ENCODE measurements at places on chromosomes 2 and 18. TPM values are rescaled to one million over a fixed set of nuclear protein-coding genes. Genes with fewer than 3 reads are reported as not detected.

DNA sequence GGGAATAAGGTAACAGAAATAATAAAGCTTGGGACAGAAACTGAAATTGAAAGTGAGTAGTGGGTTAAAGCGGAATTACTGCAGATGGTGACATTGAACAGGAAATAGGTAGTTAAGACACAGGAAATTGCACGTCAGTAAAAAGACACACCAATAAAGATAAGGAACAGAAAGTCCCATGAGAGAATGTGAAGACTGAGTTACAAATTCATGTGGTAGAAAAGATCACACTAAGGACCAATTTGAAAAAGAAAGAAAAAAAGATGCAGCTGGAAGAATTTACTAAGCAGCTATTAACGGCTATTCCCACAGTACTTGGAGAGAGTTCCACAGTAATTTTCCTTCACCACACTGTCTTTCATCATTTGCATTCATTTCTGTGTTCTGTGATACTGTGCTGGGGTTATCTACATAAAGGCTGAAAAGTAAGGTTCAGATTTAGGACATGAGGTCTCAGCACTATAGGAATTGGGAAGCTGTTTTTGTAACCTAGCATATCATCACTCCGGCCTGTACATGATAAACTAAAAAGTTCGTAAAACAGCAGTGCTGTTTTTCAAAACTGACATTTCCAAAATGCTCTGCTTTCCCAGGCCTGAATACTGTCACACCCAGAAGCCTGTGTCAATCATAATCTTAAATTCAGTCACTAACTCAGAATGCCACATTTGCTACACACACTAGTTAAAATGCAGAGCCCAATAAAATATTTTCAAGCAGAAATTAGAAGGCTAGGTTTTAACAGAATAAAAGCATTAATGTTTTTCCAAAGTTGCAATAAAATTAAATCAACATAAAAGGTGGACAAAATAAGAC is 42.9 kb downstream of the SRBD1 start:
- H3K27me3 ChIP-seq = no peaks in the 10 kb centered on the region
- peaks cover 3% of the 10 kb centered on the region for H3K4me1 ChIP-seq
- H3K27ac ChIP-seq = peak overlapping the region; percentile 46

- H3K27me3 ChIP-seq = no peaks in the 10 kb centered on the region
- H3K36me3 ChIP-seq = no peaks in the 10 kb centered on the region
- no peak overlapping the region for H3K4me3 ChIP-seq
- no peak for DNase-seq
Measured at GRCh38 chr2:56325661-56326345, 142.0 kb downstream of the CCDC85A start.

DNA sequence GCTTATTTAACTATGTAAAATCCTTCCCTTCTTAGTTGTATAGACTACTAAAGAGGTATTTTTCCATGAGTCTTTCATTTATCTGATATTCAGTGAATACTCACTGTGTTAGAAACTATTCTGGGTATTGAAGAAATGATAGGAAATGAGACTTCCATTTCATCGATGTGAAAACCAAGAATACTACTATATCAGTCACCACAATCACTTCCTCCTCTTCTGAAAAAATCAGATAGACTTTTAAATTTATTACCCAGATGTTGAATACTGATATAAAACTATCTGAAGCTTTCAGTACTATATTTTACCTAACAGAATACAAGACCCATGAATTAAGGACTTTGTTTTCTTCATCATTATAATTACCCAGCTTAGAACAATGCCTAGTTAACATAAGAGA is 1801.1 kb upstream of the CELF4 start:
- no peaks in the 10 kb centered on the region for H3K36me3 ChIP-seq
- H3K27me3 ChIP-seq = no peaks in the 10 kb centered on the region
- H3K4me1 ChIP-seq = no peaks in the 10 kb centered on the region
- no peak for DNase-seq

- no peaks in the 10 kb centered on the region for H3K4me1 ChIP-seq
- no peak overlapping the region for H3K4me3 ChIP-seq
- H3K27ac ChIP-seq = no peak overlapping the region
- H3K36me3 ChIP-seq = no peaks in the 10 kb centered on the region
Measured at GRCh38 chr2:149658553-149658952, 71.0 kb upstream of the MMADHC start.

DNA sequence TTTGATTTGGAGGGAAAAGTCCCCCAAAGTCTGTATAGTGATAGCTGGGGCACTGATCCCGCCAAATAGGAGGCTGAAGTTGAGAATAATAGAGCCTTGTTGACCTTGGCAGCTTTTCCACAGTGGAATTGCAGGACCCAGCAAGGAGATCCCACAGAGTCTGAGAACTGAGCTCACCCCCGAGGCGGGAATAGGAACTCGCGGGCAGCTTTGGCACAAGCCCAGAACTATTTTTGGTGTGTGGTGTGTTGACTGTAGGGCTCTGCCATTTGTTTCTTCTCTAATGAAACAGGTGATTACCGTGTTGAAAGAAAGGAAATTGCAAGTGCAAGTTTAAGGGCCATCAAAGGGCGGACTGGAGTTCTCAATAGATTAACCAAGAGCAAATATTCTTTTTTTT is 34.0 kb downstream of the SH3RF3 start:
- DNase-seq = no peak
- H3K27me3 ChIP-seq = no peaks in the 10 kb centered on the region
- peaks cover 4% of the 10 kb centered on the region for H3K4me1 ChIP-seq
- no peak overlapping the region for H3K27ac ChIP-seq
- H3K4me3 ChIP-seq = no peak overlapping the region

GRCh38 chr2:171430516-171431410 is 3.0 kb downstream of the METTL8 start:
- no peaks in the 10 kb centered on the region for H3K27me3 ChIP-seq
- no peak overlapping the region for H3K27ac ChIP-seq
- no peak overlapping the region for H3K4me3 ChIP-seq
- no peak for DNase-seq

- no peaks in the 10 kb centered on the region for H3K36me3 ChIP-seq
- no peak overlapping the region for H3K27ac ChIP-seq
- H3K4me1 ChIP-seq = no peaks in the 10 kb centered on the region
- no peaks in the 10 kb centered on the region for H3K27me3 ChIP-seq
Measured at GRCh38 chr2:238898534-238899281, 50.8 kb downstream of the TWIST2 start.

GRCh38 chr2:145108361-145108778 is 588.5 kb upstream of the ZEB2 start:
- H3K4me1 ChIP-seq = no peaks in the 10 kb centered on the region
- no peaks in the 10 kb centered on the region for H3K27me3 ChIP-seq
- DNase-seq = no peak
- no peaks in the 10 kb centered on the region for H3K36me3 ChIP-seq

DNA sequence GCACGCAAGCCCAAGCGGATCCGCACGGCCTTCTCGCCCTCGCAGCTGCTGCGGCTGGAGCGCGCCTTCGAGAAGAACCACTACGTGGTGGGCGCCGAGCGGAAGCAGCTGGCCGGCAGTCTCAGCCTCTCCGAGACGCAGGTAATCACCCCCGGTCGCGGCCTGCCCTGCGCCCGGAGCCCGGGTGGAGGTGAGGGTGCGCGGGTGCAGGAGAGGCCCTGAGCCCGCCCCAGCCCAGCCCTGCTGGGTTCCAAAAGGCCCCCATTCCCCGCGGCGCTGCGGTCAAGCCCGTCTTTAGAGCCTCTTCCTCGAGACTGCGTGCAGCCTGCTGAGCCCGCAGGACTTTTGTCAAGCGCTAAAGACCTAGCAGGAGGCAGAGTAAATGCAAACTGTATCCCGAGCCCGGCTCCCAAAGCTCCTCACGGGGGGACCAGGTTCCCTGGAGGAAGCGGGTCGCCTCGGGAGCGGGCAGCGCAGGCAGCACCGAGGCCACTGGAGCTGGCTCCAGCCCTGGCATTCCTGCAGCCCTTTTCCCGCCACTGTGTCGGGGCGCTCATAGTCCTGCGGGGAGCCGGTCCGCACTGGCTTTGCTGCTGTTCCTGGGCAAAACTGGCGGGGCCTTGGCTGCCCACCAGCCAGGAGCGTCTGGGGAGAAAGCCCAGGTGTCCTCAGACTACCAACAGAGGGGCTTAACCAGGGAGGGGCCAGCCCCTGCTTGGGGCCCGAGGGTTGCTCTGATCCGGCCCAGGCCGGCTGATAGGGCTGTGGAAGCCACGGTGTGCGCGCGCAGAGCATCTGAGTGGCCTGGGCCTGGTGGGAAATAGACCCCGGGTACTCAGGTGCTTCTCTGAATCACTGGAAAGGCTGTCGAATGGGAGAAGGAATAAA is 7.3 kb downstream of the EMX1 start:
- no peak overlapping the region for H3K27ac ChIP-seq
- H3K4me3 ChIP-seq = no peak overlapping the region
- H3K4me1 ChIP-seq = peaks cover 9% of the 10 kb centered on the region
- no peaks in the 10 kb centered on the region for H3K36me3 ChIP-seq
- H3K27me3 ChIP-seq = peaks cover 29% of the 10 kb centered on the region

DNA sequence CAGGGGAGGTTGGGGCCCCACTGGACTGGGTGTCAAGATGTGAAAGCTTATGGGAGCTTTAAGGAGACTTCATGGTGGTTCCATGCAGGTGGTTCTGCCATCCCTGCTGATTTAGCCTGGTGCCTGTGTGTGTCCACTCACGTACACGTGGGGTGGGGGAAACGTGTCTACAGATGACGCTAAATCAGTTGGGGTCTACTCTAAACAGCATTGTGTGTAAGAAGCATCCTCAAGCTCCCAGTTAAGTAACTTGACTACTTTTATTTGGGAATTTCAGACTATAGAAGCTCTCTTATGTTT is 47.1 kb downstream of the BCL2L11 start:
- H3K4me1 ChIP-seq = peaks cover 4% of the 10 kb centered on the region
- no peak for DNase-seq
- H3K27ac ChIP-seq = no peak overlapping the region
- H3K4me3 ChIP-seq = no peak overlapping the region

DNA sequence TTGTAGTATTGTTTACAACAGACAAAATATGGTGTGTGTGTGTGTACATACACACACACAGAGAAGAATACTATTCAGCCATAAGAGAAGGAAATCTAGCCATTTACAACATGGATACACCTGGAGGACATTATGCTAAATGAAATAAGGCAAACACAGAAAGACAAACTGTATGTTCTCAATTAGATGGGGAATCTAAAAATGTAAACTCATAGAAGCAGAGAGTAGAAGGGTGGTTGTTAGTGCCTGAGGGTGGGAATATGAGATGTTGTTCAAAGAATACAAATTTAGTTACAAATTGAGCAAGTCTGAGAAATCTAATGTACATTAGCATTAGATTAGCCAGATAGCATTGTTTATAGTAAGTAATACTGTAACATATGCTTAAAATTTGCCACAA is 11.3 kb downstream of the ZNF519 start:
- no peak for DNase-seq
- no peak overlapping the region for H3K4me3 ChIP-seq
- H3K27me3 ChIP-seq = no peaks in the 10 kb centered on the region
- no peaks in the 10 kb centered on the region for H3K36me3 ChIP-seq

GRCh38 chr2:195638750-195639149 is 18.3 kb upstream of the SLC39A10 start:
- H3K4me1 ChIP-seq = peaks cover 6% of the 10 kb centered on the region
- no peak for DNase-seq
- H3K27me3 ChIP-seq = no peaks in the 10 kb centered on the region
- no peak overlapping the region for H3K4me3 ChIP-seq
- no peak overlapping the region for H3K27ac ChIP-seq

GRCh38 chr2:238570391-238570790 is 143.7 kb downstream of the ASB1 start:
- no peak overlapping the region for H3K27ac ChIP-seq
- DNase-seq = no peak
- no peaks in the 10 kb centered on the region for H3K36me3 ChIP-seq
- H3K4me3 ChIP-seq = no peak overlapping the region

GRCh38 chr2:216590780-216591179 is 42.4 kb upstream of the IGFBP2 start:
- H3K27ac ChIP-seq = no peak overlapping the region
- DNase-seq = no peak
- no peaks in the 10 kb centered on the region for H3K36me3 ChIP-seq
- no peak overlapping the region for H3K4me3 ChIP-seq

GRCh38 chr2:238979636-238980035 is 131.8 kb downstream of the TWIST2 start:
- no peak overlapping the region for H3K27ac ChIP-seq
- DNase-seq = no peak
- H3K27me3 ChIP-seq = peaks cover 5% of the 10 kb centered on the region

- H3K4me1 ChIP-seq = no peaks in the 10 kb centered on the region
- no peak overlapping the region for H3K27ac ChIP-seq
- H3K4me3 ChIP-seq = no peak overlapping the region
- no peak for DNase-seq
- H3K27me3 ChIP-seq = no peaks in the 10 kb centered on the region
Measured at GRCh38 chr2:217491271-217491670, 511.5 kb downstream of the TNS1 start.

DNA sequence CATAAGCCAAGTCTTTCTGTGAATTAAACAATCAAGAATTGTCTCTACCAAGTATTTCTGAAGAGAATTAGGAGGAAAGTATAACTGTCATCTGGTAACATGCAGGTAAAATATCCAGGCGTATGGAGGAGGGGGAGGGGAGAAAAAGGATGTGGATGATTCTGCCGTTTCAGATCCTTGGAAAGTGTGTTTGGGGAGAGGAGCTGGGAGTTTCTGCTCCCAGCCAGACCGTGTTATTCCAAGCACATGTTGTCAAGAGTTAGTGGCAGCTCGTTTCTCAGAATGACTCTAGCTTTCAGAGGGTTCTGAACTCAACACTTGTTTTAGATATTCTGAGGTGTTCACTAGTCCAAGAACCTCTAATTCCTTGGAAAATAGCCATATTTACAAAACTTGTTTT is 137.6 kb downstream of the FAM124B start:
- no peaks in the 10 kb centered on the region for H3K36me3 ChIP-seq
- H3K4me3 ChIP-seq = no peak overlapping the region
- H3K27me3 ChIP-seq = no peaks in the 10 kb centered on the region
- DNase-seq = no peak
- no peaks in the 10 kb centered on the region for H3K4me1 ChIP-seq

GRCh38 chr18:10814336-10814735 is 288.5 kb downstream of the NAPG start:
- no peaks in the 10 kb centered on the region for H3K27me3 ChIP-seq
- H3K4me3 ChIP-seq = no peak overlapping the region
- no peaks in the 10 kb centered on the region for H3K36me3 ChIP-seq
- H3K27ac ChIP-seq = no peak overlapping the region
- no peaks in the 10 kb centered on the region for H3K4me1 ChIP-seq
- no peak for DNase-seq

The FBLN7 gene
- total RNA-seq = 2.1 TPM

The C2orf78 gene
- total RNA-seq = not detected

The HIBCH gene
- total RNA-seq = 36.3 TPM

The ADAM23 gene
- 0.17 TPM for total RNA-seq

The CAD gene
- 23.2 TPM for total RNA-seq

The AQP12A gene
- total RNA-seq = not detected

The GLB1L gene
- 2.8 TPM for total RNA-seq
